ENCODE measurements at places on chromosomes 5 and 9. TPM values are rescaled to one million over a fixed set of nuclear protein-coding genes. Genes with fewer than 3 reads are reported as not detected.

IRX2 gene
- total RNA-seq, result not detected

DAB2 gene
- 61.6 TPM for total RNA-seq

ERAP2 gene
- total RNA-seq, result 21.2 TPM

DNA sequence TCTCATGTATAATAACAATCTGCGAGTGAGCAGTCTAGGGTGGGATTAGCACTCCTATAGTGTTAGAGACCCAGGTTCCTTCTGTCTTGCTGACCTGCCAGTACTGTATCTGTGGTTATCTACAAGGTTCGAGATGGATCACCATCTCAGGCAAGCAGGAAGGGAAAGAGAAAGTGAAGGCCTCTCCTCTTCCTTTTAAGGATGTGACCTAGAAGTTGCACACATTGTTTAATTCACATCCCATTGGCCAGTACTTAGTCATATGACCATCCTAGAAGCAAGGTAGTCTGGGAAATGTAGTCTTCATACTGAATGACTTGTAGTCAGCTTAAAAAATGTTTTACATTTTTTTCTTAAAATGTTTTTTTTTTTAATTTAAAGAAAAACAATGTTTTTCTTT lies 168.6 kb downstream of the CARTPT start:
- no peak for DNase-seq

- DNase-seq, result no peak
These were observed 18.8 kb downstream of the GDA start for GRCh38 chr9:72168075-72168474.

- DNase-seq, result peak; percentile 7
These were observed 23.8 kb downstream of the SVEP1 start for GRCh38 chr9:110555551-110556331.

DNA sequence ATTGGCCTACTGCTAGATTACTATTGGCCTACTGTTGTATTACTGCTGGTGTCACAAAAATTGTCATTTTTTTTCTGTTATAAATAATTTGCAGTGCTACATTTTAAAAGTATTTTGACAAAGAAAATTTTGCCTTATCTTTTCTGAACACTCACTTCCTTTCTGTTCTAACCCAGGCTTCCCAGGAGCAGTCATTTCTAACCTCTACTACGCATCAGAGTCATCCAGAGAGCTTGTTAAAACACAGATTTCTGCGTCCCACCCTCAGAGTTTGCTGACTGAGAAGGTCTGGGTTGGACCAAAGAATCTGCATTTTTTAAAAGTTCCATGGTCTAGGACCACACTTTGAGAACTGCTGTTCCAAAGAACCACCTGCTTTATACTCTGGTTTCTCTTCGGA lies 306.1 kb downstream of the GLIS3 start:
- no peak for DNase-seq

DNA sequence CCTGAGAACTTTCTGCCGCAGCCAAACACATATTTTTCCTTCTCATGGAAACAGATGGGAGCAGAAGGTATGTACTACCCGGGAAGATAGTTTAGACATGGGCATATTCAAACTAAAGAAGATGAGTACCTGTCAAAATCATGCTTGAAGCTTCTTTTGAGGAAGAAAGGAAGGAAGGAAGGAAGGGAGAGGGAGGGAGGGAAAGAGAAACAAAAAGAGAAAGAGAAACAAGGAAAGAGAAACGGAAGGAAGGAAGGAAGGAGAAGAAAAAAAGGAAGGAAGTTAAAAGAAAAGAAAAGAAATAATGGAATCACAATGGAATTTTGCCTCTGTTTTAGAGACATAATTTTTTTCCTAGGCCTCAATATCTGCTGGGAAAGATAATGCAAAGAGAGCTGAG lies 34.6 kb downstream of the EPB41L4A start:
- DNase-seq, result no peak

GRCh38 chr9:112097712-112098688 lies 77.1 kb downstream of the SUSD1 start:
- peak; percentile 59 for DNase-seq
